ENCODE measurements at places on chromosomes 1 and 21.

DNA sequence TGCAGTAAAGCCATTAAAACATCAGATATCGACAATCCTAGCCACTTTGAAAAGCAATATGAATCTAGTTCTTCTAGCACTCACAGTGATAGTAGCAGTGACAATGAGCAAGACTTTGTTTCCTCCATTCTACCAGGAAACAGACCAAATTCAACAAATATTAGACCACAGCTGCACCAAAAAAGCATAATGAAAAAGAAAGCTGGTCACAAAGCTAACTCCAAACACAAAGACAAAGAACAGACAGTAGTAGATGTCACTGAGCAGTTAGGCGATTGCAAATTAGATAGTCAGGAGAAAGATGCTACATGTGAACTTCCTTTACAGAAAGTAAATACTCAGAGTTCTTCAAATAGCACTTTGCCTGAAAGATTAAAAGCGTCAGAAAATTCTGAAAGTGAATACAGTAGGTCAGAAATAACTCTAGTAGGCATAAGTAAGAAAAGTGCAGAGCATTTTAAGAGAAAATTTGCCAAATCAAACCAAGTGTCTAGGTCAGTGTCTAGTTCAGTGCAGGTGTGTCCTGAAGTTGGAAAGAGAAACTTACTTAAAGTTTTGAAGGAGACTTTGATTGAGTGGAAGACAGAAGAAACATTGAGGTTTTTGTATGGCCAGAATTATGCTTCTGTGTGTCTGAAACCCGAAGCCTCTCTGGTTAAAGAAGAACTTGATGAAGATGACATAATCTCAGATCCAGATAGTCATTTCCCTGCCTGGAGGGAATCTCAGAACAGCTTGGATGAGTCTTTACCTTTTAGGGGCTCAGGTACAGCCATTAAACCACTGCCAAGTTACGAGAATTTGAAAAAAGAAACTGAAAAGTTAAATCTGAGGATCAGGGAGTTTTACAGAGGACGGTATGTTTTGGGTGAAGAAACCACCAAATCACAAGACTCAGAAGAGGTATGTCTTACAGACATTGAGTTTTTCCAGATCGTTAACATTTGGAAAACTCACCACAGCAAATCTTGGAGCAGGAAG lies 24.9 kb downstream of the RPAP2 start:
- no peaks in the 10 kb centered on the region for H3K27me3 ChIP-seq
- DNase-seq = no peak
- no peaks in the 10 kb centered on the region for H3K4me1 ChIP-seq
- no peak overlapping the region for H3K27ac ChIP-seq
- no peak overlapping the region for H3K4me3 ChIP-seq

DNA sequence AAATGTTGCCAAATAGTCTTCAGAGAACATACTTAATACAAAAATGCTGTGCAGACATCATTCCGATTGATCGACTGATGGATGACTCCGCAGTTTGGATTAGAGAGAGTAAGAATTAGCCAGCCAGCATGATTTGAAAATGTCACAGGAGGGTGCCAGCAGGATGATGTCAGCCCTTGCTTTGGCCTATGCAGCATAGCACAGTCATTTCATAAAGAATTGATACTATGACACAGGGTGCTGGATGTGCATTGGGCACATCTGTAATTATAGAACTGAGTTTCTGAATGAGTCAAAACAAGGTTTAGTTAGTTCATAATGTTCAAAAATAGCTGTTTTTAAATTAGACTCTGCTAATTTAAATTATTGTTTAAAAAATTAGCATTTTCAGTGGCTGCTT lies 21.6 kb upstream of the TRAF5 start:
- H3K4me1 ChIP-seq = no peaks in the 10 kb centered on the region
- H3K4me3 ChIP-seq = no peak overlapping the region
- no peaks in the 10 kb centered on the region for H3K27me3 ChIP-seq
- H3K36me3 ChIP-seq = no peaks in the 10 kb centered on the region

GRCh38 chr1:184376369-184376768 lies 10.5 kb upstream of the C1orf21 start:
- no peak for DNase-seq
- H3K27ac ChIP-seq = no peak overlapping the region
- H3K4me1 ChIP-seq = no peaks in the 10 kb centered on the region
- H3K27me3 ChIP-seq = no peaks in the 10 kb centered on the region
- H3K4me3 ChIP-seq = no peak overlapping the region

DNA sequence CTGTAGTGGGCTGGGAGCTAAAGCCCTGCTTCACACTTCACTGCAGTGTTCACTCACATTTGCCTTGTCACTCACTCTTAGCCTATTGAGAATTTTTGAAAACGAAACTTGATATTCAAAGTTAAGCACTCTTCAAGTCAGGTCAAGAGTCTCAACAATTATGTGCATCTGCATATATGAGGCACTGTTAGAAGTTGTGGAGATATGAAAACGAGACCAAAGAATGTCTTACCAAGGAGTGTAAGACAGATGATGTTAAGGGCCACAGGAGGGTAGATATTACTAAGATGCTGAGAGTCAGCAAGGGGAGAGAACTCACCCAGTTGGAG lies 64.7 kb upstream of the GJA8 start:
- no peaks in the 10 kb centered on the region for H3K36me3 ChIP-seq
- no peaks in the 10 kb centered on the region for H3K4me1 ChIP-seq
- H3K4me3 ChIP-seq = no peak overlapping the region
- no peak overlapping the region for H3K27ac ChIP-seq
- DNase-seq = no peak
- H3K27me3 ChIP-seq = no peaks in the 10 kb centered on the region

DNA sequence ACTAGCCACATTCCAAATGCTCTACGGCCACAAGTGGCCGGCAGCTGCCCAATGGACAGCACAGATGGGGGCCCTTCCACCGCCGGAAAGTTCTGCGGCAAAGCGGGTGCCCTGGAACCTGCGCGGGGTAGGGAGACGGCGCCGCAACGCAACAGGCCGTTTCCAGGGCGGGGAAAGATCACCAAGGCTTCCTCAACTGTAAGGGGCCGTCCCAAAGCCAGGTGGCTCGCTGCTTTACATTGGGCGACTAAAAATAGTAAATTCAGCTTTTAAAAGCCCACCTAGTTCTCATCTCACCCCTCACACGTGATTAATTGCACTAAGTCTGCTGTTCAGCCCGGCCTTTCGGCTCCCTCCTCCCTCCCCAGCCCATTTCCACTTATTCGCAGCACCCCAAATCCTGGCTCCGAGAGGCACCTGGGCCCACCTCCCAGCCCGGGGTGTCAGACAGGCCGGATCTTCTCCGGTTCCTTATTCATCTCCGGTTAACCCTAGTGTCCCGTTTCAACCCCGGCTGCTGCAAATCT lies 643 bp downstream of the CFAP298 start:
- H3K27ac ChIP-seq = peak overlapping the region; percentile 95
- peak overlapping the region; percentile 61 for H3K4me3 ChIP-seq
- no peaks in the 10 kb centered on the region for H3K27me3 ChIP-seq
- H3K36me3 ChIP-seq = no peaks in the 10 kb centered on the region
- H3K4me1 ChIP-seq = peaks cover 4% of the 10 kb centered on the region
- DNase-seq = peak; percentile 17

DNA sequence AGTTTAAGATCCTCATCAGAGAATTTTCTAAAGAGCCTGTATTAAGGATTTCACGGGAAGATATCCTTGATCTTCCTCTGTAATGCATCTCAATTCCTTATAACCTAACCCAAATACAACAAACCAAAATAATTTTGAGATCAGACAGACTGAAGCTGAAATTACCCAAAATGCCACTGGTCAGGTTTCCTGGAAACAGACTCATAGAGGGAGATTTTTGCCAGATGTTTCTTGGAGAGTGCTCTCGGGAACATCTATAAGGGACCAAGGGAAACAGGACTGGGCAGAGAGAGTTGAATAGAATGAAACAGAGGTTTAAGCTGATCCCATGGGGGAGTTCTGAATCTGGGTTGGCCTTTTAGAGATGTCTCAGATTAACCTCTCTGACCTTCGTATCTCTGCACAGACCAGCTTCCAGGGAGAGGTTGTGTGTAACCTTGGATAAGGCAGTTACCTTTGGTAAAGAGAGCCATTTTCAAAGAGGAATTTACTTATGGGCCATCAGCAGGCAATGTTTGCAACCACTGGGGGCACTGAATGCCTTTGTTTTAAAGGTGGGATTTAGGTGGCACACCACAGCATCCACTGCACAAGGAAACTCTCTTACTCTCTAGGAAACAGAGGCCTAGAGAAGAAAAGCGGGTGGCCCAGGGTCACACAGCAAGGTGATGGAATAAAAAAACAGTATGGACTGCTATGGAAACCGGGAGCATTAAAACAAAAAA lies 130.8 kb upstream of the SGIP1 start:
- no peak for DNase-seq
- H3K4me1 ChIP-seq = no peaks in the 10 kb centered on the region
- H3K27me3 ChIP-seq = no peaks in the 10 kb centered on the region

GRCh38 chr1:12021616-12022015 lies 2.3 kb downstream of the MIIP start:
- no peak overlapping the region for H3K27ac ChIP-seq
- H3K4me3 ChIP-seq = no peak overlapping the region
- no peak for DNase-seq
- H3K27me3 ChIP-seq = no peaks in the 10 kb centered on the region

DNA sequence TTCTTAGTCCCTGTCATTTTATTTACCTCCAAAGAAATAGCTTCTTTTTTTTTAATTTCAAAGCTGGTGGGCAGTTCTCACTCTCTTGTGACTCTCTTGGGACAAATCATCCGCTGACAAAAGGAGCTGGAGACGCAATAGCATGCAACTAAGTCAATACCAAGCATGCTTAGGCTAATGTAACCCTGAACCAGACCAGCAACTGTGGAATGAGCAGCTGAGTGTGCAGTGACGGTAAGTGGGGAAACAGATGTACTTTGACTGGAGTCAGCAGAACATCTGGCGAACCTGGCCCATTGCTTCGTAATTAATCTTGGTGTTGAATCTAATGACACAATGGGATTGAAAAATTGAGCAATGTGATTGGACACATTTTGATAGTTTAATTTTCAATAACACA lies 280.7 kb upstream of the PLXNA2 start:
- no peaks in the 10 kb centered on the region for H3K36me3 ChIP-seq
- H3K4me1 ChIP-seq = no peaks in the 10 kb centered on the region
- H3K4me3 ChIP-seq = no peak overlapping the region
- DNase-seq = no peak
- no peak overlapping the region for H3K27ac ChIP-seq
- H3K27me3 ChIP-seq = no peaks in the 10 kb centered on the region

Data from prostate gland (tissue), 2 donors.